ENCODE measurements at places on chromosomes 16 and 17.

GRCh38 chr16:71916397-71916920, 21.1 kb downstream of the IST1 start:
- DNase-seq, result no peak

GRCh38 chr17:59783221-59784047, 76.0 kb downstream of the VMP1 start:
- no peak for DNase-seq

DNA sequence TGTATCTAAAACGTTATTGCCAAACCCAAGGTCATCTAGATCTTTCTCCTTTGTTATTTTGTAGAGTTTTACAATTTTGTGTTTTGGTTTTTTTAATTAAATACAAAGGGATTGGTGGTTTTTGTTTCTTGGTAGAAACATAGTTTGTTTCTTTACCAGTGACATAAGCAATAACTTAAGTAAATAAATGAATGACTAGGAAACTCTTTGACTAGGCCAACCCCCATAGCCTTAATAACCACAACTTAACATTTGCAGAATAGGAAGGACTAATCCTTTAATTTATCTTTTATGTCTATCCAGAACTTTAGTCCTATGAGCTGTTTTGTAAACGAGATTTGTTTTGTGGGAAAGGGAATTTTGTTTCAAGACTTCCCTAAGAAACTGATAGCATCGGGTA, 162.5 kb downstream of the PRKCA start:
- DNase-seq, result no peak

GRCh38 chr17:79388556-79389295, 222.1 kb downstream of the RBFOX3 start:
- DNase-seq, result no peak

DNA sequence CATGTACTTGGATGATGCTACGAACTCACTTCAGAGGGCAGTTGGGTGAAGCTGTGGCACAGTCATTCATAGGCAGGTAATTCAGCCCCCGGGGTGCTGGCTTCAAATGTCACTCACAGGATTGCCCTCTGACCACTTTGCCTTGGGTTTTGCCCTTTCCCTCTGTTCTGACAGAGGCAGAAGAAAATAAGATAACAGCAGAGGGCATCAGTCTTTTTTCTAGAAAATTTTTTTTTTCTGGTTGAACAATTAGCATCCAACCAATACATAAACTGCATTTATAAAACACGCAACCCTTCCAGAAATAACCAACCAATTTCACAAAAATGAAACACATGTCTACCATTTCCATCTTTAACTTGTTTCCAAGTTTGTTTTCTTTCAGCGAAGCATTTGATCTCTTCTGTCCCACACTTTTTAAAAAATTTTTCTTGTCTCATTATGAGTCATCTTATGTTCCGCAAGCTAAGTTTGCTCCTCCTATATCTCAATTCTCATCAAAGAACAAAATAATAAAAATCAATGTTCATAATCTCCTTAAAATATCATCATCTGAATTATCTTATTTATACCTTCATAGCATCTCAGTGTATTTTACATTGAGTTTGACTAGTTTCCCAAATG, 15.6 kb downstream of the NACA2 start:
- no peak for DNase-seq

GRCh38 chr16:74794668-74795067, 20.0 kb upstream of the FA2H start:
- DNase-seq, result no peak

DNA sequence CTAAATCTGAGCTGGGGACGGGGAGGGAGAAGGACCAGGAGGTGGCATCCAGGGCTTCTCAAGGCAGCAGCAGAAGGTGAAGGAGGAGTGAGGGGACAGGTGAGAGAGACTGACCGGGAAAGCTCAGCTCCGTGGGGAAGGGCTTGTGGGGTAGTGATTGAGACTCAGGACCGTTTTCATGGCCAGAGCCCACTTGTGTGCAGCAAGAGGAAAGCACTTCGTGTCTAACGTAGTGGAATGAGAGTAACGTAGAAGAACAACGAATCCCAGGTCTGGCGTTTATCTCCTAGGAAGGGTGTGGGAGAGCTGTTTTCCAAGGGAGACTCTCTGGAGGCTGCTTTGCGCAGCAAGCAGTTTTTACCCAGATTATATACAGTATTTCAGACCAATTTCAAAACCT, 1.3 kb upstream of the CDH3 start:
- no peak for DNase-seq

GRCh38 chr16:79372503-79373184, 227.9 kb downstream of the MAF start:
- DNase-seq, result no peak

DNA sequence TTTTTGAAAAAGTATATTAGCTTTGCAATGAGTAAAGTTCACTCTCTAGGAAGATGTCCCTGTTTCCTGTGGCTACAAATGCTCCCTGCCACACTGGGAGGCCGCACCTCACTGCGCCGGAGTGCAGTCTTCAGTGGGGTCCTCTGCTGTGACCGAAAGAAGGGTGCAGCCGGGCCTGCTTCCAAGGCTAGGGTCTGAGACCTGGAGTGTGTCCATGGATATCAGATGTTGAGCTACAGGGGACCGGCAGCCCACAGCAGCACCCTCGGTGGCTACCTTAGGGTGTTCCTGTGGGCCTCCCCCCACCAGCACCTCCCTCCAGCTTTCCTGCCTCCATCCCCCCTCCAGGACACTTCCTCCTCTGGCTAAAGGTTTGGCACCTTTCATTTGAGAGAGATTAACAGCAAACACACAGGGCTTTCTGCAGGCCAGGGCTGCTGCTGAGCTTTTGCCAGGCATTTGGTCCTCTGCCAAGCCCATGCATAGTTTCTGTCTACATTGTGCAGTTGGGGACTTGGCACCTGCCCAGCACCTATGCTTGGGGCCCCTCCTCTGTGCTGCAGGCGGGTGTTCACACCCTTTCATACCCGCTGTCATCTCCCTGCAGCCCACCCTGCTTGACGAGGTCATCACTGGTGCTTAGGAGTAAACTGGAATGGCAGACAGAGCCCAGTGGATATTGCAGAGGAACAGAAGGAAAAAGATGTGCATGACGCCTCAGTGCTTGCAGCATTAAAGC, 33.8 kb upstream of the CRISPLD2 start:
- no peak for DNase-seq

DNA sequence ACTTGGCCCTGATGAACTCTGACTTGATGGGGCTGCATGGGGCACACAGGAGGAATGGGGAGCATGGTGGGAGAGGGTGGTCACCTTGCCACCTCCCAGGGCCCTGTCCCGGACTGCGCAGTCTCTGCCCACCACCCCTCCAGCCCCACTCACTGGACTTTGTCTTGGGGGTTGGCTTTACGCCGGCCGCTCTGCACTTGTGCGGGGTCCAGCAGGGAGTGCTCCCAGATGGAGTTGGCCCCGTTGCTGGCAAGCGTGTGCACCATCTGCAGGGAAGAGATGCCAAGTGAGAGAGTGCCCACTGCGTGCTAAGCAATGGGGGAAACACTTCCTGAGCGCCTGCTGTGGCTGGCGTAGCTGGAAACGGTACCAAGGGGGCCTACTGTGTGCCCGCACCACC, 6.7 kb downstream of the GIT1 start:
- DNase-seq, result peak; percentile 39

- DNase-seq, result no peak
These were observed 6.0 kb upstream of the CHD3 start for GRCh38 chr17:7882629-7883028.

DNA sequence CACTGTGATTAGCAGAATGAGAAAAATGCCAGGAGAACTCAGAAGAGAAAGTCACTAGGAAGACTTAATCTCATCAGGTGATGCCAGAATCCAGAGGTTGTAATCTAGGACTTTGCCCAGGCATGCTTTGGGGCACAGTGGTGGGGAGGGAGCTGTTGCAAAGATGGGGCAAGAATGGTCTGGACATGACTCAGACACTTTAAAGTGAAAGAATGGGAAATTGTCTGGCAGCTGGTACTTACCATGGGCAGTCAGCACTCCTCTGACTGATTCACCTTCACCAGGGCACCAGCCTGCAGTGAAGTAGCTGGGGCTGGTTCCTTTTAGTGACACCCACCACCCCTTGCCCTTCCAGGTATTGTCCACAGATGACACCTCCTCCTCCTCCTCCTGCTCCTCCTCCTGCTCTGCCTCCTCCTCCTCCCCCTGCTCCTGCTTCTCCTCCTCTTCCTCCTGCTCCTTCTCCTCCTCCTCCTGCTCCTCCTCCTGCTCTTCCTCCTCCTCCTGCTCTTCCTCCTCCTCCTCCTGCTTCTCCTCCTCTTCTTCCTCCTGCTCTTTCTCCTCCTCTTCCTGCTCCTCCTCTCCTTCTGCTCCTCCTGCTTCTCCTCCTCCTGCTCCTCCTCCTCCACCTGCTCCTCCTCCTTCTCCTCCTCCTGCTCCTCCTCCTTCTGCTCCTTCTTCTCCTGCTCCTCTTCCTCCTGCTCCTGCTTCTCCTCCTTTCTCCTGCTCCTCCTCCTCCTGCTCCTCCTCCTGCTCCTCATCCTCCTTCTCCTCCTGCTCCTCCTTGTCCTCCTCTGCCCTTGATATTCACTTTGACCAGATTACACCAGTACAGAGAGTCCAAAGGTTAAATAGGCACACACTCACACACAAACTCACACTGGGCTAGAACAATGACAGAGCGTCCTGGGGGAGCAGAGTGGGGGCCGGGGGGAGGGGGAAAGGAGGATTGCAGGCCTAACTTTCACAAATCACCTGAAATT, at the start of gene CHD9NB:
CHD9NB (minus strand) TSS at position 379 of the 983 bp plus-strand sequence. CDS start 8,739 bp downstream, outside the sequence.
- no peak for DNase-seq

- no peak for DNase-seq
These were observed 317.2 kb upstream of the ZFHX3 start for GRCh38 chr16:73365016-73365551.

GRCh38 chr17:44757045-44757917, 1.5 kb upstream of the ADAM11 start:
- DNase-seq, result no peak

DNA sequence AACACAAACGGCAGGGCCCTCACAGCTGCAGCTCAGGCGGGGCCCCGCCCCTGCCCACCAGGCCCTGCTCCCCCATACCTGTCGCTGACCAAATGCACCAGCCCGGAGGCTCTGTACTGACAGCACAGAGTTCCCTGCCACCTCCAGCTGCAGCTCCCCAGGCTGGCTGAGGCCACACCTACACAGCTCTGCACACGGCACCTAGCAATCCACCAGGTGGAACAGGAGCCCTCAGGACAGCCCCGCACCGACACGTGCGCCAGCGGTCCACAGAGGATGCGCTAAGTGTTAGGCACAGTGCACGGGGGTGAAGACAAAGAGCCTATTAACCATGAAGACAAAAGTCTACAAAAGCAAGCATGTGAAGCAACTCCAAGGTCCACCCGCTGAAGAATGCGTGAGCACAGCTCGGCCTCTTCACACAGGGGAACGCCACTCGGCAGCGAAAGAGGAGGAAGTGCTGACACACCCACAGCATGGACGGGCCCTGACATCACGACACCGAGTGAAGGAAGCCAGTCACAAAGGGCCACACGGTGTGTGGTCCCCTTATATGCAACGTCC, 5.4 kb downstream of the ZCCHC14 start:
- no peak for DNase-seq

DNA sequence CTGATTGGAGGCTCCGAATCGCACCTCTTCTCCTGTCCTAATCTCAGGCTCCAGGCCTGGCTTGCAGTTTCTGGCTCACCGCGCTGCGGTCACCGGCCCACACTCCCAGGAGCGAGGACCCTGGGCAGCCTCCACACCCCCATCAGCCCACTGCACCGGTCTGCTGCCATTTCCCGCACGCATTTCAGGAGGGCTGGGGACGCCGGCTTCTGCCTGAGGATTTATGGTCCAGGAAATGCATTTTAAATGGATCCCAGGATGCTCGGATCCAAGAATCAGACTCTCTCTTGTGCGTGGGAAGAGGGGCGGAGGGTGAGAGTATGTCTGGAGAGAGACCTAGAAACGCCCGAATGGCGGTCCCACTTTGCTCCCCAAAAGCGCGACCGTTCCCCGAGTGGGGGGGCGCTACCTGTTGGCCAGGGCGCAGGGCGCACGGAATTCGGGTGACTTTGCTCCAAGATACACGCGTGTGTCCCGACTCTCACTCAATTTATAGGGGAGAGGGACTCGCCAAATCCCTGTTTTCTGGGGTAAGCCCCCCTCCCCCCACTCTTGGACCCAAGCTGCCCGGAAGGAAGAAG, 817 bp upstream of the JPH3 start:
- no peak for DNase-seq

DNA sequence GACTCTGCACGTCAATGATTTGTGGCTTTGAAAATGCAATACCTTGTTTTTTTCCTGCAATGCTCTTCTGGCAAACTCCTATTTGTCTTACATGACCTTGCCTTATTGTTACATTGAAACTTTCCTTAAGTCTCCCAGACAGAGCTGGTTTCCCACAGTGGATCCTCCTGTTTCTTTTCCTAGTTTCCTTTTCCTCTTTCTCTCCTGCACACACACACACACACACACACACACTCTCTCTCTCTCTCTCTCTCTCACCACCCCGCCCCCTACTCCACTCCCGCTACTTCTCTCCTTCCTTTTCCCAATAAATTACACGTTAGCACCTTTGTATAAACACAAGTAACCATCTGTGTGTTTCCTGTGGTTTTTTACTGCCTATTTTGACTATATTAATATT, 2.3 kb downstream of the ORC6 start:
- no peak for DNase-seq

DNA sequence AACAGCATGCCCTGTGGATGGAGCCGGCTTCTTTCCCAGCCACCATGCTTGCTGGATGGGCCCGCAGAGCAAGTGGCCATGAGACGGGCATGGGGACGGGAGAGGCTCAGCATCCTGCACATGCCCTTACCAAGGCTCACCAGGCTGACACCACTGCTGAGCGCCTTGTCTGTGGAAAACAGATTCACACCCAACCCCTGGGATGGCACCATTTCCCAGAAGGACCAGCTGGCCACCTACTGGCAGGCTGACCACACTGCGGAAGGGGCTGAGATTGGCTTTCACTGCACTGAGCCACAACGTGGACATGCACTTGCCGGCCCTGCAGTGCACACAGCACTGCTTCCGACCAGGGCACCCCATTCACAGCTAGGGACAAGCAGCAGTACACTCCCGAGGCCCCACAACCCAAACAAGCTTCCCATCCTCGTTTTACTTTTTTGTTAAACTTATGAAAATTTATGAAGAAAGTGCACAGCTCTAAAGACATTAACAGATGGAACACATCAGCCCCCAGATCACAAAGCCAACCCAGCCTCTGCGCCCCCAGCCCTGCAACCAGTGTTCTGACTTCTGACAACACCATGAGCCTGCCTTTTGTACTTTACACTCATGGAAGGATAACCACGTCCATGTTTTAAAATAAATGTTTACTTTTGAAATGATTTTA, 13.9 kb upstream of the KRTAP17-1 start:
- no peak for DNase-seq

Data from CD8-positive, alpha-beta memory T cell (primary cell).